Testis (tissue), 5 donors: ENCODE measurements at places on chromosomes 13 and 19.

- no peak for DNase-seq
Observed at GRCh38 chr19:5271145-5271544, 69.5 kb downstream of the PTPRS start.

GRCh38 chr13:21446656-21447055, 12.4 kb downstream of the ZDHHC20 start:
- DNase-seq = no peak

DNA sequence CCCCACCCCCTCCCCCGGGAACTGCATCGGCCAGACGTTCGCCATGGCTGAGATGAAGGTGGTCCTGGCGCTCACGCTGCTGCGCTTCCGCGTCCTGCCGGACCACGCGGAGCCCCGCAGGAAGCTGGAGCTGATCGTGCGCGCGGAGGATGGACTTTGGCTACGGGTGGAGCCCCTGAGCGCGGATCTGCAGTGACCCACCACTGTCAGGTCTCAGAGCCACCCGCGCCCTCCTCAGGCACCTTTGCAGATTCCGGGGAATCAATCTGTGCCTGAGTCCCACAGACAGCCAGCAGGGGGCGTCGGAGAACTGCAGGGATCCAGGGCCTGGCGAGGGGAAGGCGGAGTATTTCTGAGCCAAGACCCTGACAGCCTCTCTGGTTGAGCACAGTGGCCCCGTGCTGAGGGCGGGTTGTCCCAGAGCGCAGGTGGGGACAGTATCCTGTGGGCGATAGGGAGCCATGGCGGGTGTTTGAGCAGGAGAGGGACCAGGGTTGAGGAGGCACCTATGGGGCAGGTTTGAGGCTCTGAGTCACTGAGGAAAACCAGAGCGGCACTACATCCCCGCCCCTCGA, 30.4 kb upstream of the CYP4F8 start:
- DNase-seq = peak; percentile 92

DNA sequence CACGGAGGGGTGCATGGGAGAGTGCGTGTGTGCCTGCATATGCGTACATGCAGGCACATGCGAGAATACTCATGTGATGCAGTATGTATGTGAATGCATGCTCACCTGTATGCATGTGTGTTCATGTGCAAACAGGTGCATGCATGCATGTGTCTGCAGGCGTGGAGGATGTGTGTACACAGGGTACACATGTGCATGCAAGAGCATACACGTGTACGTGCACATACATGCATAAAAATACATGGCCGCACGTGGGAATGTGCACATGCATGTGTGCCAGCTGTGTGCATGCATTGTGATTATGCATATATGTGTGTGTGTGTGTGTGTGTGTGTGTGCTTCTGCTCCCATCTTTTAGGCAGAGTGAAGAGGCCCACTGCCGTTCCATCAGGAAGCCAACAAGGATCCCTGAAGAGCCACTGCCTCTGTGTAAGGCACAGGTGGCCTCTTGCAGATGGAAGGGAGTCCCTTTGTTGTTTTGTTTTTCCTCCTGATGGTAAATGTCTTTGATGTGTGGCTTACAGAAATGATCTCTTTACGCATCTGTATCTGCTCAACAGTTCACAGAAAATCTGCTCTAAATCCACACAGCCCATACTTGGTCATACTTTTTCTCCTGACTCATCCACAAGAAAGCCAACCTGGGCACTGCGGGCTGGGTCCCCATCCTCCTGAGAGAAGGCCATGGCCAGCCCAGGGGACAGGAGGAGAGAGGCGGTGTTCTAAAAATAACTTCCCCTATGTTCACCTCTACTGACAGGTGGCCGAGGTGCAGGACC, 50.7 kb downstream of the KLF2 start:
- no peak for DNase-seq

DNA sequence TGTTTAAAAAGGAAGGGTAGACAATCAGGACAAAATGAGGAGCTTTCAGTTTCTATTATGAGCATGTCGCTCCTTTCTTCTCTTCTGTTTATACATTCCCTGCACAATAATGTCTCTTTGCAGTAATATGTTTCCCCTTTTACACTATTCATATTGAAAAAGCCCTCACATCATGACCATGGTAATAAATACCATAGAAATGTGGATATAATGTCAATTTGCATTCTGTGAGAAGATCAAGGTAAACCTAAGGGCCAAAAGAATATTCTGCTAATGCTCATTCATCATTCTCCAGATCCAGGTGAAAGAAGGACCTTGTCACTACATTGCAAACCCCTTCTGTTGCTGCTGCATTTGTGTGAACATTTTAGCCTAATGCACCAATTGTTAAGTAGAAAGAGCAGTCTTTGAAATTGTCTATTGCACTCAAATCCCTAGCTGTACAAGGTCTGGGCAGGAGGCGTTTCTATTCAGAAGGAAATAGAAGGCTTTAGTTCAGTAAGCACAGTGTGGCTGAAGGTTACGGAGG, 117.6 kb upstream of the SOX21 start:
- no peak for DNase-seq

DNA sequence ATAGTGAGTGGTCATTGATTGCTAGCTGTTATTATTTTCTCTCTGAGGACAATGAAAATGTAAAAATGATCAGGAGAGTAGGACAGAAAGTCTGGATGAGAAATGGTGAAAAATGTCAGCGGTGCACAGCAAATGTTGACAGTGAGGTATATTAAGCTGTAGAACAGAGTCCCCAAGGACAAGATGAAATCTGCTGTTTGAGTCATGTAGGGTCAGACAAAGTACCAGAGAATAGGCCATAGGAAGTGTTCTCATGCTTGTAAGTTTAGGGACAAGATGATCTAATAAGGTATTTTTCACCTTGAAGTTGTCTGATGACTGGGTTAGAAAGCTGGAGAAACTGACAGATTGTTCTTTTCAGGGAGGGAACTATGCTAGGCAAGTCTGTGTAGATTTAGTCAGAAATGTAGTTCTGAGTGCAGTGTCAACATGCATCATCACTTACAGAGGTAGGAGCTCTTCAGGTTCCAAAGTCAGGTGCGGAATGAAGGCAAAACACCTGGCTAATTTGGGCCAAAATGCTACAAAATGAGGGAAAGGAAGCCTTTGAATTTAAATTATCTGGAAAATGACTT, 369.3 kb downstream of the DLEU7 start:
- no peak for DNase-seq

- DNase-seq = peak; percentile 31
Observed at GRCh38 chr13:57632276-57633140, 964 bp downstream of the PCDH17 start.

- no peak for DNase-seq
Observed at GRCh38 chr13:110037925-110038573, 251.7 kb upstream of the IRS2 start.
